Ecto neural progenitor cell (in vitro differentiated cells): ENCODE measurements at places on chromosomes 16 and 17.

DNA sequence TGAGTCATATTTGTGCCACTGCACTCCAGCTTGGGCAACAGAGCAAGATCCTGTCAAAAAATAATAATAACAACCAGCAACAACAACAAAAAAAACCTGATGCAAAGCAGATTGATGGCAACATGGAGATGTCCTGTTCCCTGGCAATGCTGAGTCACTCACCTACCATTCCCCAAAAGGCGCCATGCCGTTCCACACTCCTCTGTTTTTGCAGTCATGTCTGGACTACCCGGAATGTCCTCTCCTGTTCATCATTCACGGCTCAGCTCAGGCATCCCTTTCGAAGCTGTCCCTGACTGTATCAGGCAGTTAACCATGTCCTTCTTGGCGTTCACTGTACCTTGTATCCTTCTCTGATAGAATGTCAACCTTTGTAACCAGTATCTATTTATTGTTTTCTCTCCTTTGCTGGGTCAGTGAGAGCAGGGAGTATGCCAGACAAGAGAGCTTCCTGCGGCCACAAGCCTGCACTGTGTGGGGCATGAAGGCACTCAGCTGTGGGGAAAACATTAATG is 147.7 kb downstream of the ABCC12 start:
- DNase-seq = no peak

- DNase-seq = no peak
Measured at GRCh38 chr16:50153596-50154419, 702 bp downstream of the TENT4B start.

- DNase-seq = peak; percentile 96
Measured at GRCh38 chr17:7857713-7858521, at the start of gene CYB5D1. TSS of gene CYB5D1 (plus strand) at chr17:7858003. CDS start at chr17:7858135, 132 bp downstream.

GRCh38 chr17:74194682-74195081 is 8.8 kb upstream of the RPL38 start:
- DNase-seq = no peak

GRCh38 chr16:24288516-24288915 is 32.4 kb downstream of the CACNG3 start:
- no peak for DNase-seq

GRCh38 chr17:56681561-56682266 is 88.2 kb downstream of the NOG start:
- no peak for DNase-seq

DNA sequence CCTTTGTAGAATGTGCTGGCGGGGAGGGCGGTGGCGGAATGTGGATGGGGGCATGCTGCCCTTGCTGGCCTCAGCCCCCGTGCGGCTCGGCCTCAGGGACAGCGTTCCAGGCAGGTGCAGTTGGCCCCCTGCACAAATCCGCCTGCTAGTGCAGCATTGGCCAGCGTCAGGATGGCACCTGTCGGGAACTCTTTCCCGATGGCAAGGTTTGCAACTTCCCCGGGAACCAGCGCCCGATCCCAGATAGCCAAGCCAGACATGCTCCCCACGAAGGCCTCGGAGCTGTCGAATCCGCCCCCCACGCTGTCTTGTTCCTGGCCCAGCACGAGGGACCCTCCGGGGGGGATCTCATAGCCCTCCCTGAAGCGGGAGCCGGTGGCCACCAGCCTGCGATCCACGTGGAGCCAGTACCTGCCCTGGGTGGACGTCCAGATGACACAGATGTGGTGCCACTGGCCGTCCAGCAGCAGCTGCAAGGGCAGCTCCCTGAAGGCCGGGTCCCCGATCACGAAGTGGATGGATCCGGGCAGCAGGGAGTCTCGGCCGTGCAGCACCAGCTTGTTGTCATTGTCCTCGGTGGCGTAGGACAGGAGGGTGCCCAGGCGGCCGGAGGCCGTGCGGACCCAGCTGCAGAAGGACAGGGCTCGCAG is 2.8 kb downstream of the PTX4 start:
- DNase-seq = no peak

DNA sequence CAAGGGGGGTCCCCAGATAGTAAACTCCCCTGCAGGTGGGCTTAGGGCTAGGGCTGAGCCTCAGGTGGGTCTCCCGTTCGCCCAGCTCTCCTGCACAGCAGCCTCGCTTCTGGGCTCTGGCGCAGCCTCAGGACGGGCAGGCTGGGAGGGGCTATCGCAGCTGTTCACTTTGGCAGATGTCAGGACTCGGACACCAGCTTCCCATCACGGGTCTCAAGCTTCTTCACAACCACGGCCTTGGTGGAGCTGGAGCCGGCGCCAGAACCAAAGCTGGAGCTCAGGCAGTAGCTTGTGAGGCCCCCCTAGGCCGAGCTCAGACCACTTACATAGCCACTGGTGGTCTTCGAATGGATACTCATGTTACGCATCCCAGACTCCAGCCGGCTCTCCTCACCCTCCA is 26.0 kb downstream of the CLEC3A start:
- DNase-seq = no peak

DNA sequence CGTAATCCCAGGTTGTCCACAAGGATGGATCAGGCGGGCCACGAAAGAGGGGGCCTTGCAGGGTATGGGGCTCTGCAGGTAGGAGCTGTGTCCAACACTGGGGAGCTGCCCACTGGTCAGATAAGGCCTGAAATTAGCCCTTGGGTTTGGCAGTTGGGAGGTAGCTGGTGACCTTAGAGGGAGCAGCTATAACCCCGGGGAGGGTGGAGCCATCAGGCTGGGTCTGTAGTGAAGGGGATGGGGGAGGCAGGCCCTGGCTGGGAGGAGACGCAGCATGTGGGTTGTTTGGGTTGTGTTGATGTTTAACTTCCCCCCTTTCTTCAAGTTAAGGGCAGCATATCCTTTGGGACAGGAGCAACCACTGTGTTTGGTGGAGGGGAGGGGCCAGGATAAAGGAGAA is 5.9 kb downstream of the MLLT6 start:
- no peak for DNase-seq

DNA sequence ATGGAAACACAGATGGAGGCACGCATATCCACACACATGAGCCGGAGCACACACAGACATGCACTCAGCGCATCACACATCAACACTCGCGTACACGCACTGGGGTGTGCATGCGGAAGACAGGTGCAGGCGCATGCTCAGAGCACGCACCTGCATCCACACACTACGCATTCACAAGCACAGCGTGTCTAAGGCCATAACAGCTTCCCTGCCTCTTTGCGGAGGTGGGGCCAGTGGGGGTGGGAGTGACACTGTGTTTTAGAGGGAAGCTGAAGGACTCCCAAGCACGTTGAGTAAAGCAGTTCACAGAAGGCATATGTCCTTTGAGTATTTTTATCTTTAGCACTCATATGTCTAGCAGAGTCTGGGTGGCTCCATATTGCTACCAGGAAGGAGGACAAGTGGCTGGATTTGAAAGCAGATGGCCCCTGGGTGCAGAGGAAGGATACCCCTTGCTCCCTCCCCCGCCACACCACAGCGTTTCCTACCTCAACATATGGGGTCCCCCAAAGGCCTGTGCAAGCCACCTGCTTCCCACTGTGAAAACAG is 68.6 kb upstream of the TOB1 start:
- DNase-seq = no peak

- DNase-seq = no peak
Measured at GRCh38 chr17:36859003-36859300, 78.3 kb upstream of the LHX1 start.

DNA sequence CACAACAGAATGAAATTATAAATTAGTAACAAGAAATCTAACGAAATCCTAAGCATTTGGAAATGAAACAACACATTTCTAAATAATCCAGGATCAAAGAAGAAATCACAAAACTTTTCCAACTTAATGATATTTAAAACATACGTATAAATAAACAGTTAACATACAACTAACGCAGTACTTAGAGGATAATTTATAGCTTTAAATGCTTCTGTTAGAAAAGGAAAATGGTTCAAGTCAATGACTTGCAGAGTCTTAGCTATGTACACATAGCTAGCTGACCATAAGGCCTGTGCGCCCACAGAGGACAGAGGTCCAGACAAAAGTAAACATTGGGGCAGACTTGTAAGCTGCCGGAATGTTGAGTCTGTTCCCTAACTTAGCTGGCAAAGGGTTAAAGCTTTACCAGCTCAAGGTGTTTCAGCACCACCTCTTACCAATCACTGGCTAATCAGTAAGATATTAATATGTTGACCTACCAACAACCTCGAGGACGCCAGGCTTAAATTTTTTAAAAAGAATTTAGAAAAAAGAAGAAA is 84.6 kb downstream of the PARN start:
- DNase-seq = no peak

DNA sequence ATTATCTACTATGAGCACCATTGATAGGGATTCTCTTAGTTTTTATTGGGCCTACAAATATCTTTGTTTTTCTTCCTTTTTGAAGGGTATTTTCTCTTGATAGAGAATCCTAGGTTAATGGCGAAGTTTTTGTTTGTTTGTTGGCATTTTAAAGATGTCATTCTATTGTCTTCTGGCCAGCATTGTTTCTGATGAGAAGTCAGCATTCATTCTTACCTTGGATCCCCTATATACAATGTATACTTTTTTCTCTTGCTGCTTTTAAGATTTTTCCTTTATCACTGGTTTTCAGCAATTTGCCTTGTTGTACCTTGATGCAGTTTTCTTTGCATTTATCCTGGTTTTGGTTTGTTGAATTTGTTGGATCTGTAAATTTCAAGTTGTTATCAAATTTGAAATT is 130.1 kb downstream of the TOX3 start:
- DNase-seq = no peak

- no peak for DNase-seq
Measured at GRCh38 chr16:66740010-66740409, 11.4 kb downstream of the DYNC1LI2 start.

DNA sequence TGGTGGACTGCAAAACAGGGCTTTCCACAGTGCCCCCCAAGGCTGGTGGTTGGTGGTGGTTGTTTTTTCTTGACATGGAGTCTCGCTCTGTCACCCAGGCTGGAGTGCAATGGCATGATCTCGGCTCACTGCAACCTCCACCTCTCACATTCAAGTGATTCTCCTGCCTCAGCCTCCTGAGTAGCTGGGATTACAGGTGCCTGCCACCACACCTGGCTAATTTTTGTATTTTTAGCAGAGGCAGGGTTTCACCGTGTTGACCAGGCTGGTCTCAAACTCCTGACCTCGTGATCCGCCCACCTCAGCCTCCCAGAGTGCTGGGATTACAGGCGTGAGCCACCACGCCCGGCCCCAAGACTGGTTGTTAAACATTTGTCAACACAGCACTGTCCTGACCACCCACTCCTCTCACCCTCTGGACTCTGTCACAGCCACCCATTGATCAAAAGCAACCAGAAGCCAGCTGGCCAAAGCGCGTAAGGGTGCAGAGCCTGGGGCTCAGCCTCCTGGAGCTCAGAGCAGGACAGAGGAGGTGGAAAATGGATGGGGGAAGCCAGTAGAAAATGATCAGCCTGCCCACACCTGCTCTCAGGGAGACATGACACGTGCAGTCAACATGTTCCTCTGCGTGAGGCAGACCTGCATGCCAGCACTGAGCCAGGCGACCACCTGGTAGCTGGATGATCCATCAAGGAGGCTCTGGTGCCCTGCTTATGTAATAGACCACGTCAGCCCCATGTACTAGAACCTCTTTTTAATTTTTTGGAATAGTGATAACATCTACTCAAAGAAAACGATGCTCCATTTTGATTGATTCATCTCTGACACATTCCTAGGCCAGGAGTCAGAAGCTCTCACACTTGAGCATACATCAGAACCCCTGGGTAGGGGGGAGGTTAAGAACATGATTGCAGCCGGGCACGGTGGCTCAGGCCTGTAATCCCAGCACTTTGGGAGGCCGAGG is 14.8 kb upstream of the OSGIN1 start:
- DNase-seq = no peak

GRCh38 chr16:66910175-66910940 is 8.3 kb downstream of the CDH16 start:
- no peak for DNase-seq

DNA sequence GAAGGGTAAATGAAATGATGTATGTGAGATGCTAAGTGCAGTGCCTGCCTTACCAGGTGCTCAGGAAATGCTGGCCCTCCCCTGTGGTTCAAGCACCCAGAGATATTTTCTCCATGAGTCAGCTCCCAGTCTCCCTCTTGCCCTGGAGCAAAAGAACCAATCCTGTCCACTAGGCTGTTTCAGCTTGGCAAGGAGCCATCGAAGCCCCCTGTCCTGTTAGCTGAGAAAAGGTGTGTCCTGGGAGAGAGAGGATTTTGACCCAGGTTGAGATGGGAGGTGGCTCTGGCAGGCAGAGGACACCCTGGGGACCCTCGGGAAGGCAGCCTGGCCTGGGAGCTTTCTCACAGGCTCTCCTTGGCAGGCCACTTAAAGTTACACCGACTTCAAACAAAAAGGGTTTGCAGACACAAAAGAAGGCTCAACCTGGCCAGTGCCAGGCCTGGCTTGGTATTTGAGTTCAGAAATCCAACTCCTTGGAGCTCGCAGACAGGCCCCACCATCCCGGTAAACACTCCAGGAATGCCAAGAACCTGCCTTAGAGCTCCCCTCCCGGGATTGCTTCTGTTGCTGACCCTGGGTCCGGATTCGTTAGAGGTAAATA is 29.6 kb downstream of the NTN1 start:
- DNase-seq = peak; percentile 48

DNA sequence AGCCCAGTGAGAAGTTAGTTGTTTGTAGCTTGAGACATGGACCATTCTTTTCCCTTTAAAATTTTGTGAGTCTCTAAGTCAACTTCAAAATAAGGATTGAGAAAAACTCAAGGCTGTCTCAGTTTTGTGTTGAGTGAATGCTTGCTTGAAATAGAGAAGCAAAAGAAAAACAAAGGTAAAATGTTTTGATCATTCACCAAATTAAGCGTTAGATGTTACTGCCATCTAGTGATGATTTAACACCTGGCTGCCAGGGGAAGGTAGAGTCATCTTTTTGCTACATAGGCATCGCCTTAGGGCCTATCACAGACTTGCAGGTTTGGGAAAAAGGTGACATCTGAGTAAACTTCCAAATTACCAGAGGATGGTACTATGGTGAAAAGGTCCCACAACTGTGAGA is 74.4 kb downstream of the PCTP start:
- DNase-seq = no peak
